ENCODE measurements at places on chromosomes 16 and 17.
A peak's percentile ranks its signal among the peaks of the same experiment; 100 is the strongest.

GRCh38 chr17:17356149-17356930 lies 53.2 kb downstream of the NT5M start:
- peak; percentile 86 for DNase-seq

DNA sequence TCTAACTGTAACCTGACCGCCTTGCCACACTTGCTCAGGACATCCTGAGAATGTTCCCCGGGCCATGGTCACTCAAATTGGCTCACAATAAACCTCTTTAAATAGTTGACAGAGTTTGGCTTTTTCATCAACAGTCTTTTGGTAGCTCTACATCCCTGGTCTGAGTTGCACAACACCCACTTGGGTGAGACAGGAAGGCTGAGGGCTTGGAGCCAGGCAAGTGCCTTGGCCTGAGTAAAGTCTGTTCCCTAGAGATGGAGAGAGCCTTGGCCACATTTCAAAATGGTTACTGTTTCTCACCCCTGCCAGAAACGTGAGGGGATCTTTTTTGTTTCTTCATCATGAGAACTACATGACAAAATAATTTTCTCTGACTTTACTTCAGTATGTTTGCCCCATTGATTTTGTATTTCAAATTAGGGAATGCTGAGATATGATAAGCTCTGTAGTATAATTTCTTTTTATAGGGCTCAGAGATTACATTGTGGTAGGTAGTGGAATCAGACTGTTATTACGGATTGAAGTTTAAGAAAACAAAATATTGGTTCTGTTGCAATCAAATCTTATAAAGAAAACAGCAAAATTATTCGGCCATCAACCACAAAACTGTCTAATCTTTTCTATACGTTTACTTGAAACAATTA lies 53.9 kb upstream of the NETO2 start:
- DNase-seq: no peak

- DNase-seq: no peak
These were observed 7.3 kb downstream of the CYGB start for GRCh38 chr17:76530095-76530723.

GRCh38 chr17:8073627-8074484 lies 13.7 kb downstream of the ALOX12B start:
- peak; percentile 58 for DNase-seq

- no peak for DNase-seq
These were observed 8.2 kb downstream of the MMP2 start for GRCh38 chr16:55487048-55487803.

- DNase-seq: no peak
These were observed 1.4 kb downstream of the CBFA2T3 start for GRCh38 chr16:88975511-88976061.

GRCh38 chr17:38333635-38334295 lies 10.0 kb downstream of the GPR179 start:
- DNase-seq: peak; percentile 77

DNA sequence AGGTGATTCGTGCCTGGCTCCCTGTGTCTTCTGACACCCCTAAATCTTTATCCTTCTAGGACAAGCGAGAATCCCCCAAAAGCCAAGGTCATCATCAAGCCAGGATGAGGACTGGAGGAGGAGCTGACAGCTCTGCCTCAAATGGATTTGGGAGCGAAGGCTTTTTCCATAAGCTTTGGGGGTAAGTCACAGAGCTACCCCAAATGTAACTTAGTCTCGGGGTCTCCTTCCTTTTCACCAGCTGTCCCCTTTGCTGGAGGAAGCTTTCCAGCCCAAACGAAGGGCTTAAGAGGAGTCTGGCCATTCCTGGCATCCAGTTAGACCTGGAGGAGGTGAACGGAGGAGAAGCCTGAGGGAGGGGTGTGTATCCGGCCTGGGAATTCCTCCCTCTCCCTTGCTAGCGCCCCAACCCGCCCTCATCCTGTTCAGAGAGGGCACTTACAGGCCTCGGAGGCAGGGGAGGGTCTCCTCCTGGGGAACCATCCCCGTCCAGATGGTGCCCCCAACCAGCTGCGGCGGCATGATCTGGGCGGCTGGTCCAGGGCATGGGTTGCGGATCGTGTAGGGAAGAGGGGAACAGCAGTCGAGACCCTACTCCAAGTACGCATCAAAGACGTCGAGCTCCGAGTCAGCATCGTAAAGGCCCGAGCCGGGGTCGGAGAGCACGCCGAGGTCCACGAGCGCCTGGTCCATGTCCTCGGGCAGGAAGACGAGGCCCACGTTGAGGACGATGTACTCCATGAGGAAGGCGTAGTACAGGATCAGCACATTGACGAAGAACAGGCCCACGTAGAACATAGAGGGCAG lies 938 bp downstream of the DEXI start:
- peak; percentile 21 for DNase-seq

- DNase-seq: no peak
These were observed 424 bp downstream of the HOXB2 start for GRCh38 chr17:48544349-48545021.

DNA sequence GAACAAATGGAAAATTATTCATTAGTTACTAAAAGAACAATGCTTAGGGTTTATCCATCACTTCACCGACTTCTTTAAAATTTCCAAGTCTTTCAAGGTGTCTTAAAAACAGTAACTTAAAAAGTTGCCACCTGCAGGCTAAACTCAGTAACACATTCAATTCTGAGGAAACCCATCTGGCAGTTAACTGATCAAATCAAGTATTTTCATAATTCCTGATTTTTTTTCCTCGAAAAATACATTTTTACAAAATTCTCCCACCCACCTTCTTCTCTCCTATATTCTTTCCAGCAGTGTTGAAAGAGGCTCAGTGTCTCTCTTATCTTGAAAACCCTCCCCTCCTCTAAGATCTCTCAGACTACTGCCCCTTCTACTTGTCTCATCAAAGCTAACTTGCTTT lies 29.9 kb downstream of the PARN start:
- peak; percentile 43 for DNase-seq

DNA sequence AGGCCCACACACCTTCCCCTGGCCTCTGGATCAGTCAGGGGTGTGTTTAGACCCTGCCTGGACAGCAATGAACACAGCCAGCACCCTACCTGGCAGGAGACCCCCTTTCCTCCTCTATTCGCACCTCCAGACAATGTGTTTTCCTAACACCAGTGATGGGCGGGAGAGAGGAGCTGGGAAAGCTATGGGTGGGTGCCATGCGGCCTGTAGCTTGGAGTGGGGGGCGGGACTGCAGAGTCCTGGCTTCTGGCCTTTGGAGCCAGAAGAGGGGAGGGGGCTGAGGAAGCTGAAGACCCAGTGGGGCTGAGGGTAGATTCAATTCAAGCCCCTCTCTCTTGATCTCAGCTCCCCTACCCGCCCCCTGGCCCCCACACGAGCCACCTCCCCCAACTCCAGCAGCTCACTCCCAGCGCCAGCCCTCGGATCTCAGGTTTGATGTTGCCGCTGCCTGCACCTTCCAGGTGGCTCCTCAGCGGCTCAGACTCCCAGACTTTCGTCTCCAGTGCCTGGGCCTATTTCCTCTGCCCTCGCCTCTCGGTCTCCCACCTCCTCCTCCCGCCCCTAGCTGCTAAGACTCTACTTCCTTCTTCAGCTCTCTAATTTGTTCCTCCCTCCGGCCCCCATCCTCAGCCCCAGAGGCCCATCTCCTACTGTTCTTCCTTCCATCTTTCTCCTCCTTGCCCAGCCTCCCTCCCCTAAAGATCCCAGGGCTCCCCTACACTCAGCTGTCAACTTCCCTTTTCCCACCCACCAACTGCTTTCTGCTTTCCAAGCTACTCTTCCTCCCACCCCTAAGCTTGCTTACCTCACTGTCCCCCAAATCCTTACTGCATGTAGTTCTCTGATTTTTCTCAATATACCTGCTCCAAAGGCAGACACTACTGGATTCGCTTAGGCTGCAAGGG lies 6.8 kb upstream of the SP6 start:
- DNase-seq: no peak

GRCh38 chr16:1102921-1103635 lies 7.0 kb upstream of the C1QTNF8 start:
- DNase-seq: peak; percentile 50

GRCh38 chr17:2084036-2084765 lies 29.3 kb downstream of the HIC1 start:
- peak; percentile 66 for DNase-seq

GRCh38 chr17:80110927-80111701 lies 9.7 kb downstream of the GAA start:
- no peak for DNase-seq

DNA sequence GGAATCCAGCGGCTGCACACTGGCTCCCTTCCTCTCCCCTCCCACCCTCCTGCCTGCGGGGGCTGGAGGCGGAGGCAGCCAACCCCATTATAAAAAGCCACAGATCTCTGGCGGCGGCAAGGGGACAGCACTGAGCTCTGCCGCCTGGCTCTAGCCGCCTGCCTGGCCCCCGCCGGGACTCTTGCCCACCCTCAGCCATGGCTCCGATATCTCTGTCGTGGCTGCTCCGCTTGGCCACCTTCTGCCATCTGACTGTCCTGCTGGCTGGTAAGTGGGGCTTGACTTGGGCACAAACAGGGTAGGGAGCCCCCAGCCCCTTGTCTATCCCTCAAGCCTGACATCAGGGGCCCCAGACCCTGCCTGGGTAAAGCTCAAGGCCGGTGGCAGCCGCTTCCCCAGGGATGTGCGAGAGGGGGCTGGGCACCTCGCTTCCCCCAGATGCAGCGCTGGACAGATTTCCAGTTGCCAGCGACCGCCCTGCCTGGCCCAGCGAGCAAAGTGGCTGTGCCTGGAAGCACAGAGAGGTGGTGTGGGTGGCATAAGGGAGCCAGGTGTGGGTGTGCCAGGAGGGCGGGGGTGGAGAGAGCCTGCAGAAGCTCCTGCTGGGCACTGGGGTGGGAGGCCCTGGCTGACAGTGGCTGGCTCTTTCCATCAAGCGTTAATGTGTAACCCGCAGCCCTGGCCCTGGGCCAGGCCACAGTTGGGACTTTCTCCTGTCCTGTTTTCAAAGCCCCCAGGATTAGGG lies at the start of gene CX3CL1:
TSS of gene CX3CL1 (plus strand) at position 119 of the 745 bp plus-strand sequence. CDS start at position 198, 79 bp downstream.
- peak; percentile 46 for DNase-seq

DNA sequence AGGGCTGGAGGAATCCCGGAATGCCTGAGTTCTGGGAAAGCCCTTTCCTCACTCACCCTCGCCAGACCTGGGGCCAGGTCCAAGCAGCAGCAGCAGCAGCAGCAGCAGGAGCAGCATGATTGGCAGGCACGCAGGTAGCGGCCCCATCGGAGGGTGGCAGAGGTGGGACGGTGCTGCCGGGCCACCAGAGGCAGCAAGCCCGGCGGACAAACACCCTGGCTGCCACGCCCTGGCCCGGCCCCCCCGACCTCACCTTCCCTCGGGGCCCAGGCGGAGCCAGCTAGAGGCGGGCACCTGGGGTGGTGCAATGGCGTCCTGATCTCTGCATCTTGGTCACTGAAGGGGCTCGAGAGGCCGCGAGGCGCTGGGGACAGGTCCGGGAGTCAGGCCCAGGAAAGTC lies 122.4 kb downstream of the LAT start:
- DNase-seq: no peak

Measured in HT-29 (cell line).